Activated T-cell treated with anti-CD3 and anti-CD28 coated beads, Interleukin-2, amount 50 U/mL, for 72 hours (primary cell): ENCODE measurements at places on chromosomes 1 and 21. TPM values are rescaled to one million over a fixed set of nuclear protein-coding genes. Genes with fewer than 3 reads are reported as not detected.

CNR2 gene
- total RNA-seq, result 0.72 TPM

LTN1 gene
- total RNA-seq, result 28.2 TPM

ARHGEF19 gene
- total RNA-seq, result 9.9 TPM

PLA2G2D gene
- total RNA-seq, result not detected

GRCh38 chr1:105087506-105087905 is 1337.8 kb downstream of the AMY1C start:
- no peaks in the 10 kb centered on the region for H3K4me1 ChIP-seq
- H3K4me3 ChIP-seq, result no peak overlapping the region
- no peaks in the 10 kb centered on the region for H3K27me3 ChIP-seq
- no peak overlapping the region for H3K27ac ChIP-seq
- no peak for DNase-seq
- H3K36me3 ChIP-seq, result peaks cover 3% of the 10 kb centered on the region
